ENCODE measurements at places on chromosomes 3 and 15. TPM values are rescaled to one million over a fixed set of nuclear protein-coding genes. Genes with fewer than 3 reads are reported as not detected.

DNA sequence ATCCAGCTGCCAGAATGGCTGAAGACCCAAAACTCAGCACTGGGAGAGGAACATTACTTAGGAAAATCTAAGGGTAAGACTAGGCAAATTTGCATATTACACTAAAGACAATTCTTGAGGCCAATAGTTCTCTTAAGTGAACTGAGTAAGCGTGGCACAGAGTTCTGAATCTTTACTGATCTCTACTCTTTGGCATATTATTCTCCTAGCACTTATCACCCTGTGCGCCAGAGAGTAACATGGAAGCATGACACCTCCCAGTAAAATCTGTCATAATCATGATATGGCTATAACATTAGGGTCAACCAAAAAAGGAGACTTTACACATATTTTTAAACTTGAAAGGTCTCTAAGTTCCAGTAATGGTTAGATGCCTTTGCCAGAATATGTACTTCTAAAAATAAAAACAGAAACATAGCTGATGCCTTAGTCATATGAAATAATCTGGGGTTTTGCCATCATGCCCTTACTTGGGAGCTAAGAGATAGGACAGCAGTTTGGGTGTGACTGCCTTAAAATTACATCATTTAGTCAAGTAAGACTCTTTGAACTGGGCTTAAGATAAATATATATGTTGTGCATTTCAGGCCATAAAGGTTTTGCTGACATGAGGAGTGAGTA lies 290.5 kb downstream of the PLCL2 start:
- DNase-seq: no peak

DNA sequence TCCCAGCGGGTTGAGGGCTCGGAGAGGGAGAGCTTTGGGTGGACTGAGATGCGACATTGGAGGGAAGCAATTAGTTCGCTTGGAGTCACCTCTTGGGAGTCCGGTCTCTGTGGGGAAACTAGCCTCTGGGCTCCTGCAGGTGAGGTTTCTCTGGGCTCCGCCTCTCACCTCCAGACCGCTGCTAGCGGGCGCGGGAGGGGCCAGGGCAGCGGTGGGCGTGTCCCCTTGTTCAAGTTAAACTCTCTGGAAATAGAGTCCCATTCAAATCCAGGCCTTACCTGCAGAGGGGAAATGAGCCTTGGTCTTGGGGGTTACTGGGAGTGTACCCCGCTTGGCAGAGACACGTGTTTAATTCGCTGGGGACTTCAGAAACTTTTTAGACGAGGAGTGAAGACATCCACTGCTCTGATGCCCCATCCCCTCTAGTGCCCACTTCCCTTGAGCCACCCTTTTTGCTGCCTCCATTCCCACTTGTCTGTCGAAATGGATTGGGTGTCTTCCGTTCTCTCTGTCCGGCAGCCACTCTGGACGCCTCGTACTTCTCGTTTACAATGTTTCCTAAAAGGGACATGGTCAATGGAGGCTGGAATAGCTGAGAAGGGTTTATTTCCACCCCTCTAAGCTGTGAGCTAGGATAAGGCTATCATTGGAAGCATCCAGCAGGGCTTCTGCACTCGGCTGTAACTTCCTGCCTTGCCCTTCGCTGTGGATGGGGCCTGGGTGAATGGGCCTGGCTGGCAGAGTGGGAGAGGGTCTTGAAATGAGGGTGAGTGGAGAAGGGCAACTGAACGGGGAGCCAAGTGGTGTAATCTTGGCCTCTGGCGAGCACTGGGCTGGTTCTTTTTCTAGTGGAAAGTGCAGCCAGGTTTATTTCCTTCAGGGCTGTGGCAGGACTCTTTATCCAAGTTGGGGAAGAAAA lies 1.1 kb downstream of the MITF start:
- DNase-seq: no peak

DNA sequence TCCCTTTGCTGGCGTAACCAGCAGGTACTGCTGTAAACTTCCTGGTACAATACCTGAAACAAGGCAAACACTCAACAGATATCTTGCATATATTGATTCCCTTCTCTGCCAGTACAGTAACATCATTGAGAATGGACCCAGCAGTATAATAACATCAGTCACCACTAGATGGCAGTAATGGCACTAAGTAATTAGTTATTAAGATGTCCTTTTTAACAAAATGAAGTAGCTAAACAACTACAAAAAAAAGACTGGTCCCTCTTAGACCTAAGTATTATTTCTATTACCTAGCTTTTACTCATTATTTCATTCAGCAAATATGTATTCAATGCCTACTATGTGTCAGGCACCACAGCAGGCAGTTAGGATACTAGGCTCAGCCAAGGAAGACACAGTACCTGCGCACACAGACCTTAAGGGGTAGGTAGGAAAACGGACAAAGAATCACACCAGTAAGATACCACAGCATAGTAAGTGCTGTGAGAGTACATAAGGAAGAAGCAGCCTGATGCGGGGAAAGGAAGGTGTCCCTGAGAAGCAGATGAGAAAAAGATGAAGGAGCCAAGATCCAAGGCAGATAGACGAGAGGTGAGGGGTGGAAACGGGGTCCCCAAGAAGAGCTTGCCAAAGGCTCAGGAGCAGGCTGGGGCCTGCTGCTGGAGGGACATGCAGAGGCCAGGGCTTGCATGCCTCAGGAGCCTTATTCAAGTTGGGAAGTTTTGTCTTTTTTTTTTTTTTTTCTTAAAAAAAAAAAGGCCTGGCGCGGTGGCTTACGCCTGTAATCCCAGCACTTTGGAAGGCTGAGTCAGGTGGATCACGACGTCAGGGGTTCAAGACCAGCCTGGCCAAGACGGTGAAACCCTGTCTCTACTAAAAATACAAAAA lies 102.7 kb upstream of the CHD2 start:
- DNase-seq: no peak

NMNAT3 gene
- total RNA-seq: 4.9 TPM

DNA sequence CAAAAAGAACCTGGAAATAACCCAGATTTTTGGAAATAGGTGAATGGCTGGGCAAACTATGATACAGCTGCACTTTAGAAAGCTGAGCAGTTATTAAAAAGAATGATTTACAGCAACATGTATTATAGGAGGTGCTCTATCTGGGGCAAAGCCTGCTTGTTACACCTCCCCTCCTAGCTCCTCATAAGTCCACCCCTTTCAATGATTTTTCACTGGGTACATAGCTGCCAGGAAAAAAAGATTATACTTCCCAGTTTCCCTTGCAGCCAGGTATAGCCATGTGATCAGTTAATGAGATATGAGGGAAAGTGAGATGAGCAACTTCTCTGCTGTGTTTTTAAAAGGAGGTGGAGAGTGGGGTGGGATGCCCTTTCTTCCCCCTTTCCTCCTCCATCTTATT lies 97.7 kb downstream of the CHST2 start:
- DNase-seq: no peak

- DNase-seq: no peak
Observed at GRCh38 chr15:60697750-60698149, 218.8 kb upstream of the ICE2 start.

DNA sequence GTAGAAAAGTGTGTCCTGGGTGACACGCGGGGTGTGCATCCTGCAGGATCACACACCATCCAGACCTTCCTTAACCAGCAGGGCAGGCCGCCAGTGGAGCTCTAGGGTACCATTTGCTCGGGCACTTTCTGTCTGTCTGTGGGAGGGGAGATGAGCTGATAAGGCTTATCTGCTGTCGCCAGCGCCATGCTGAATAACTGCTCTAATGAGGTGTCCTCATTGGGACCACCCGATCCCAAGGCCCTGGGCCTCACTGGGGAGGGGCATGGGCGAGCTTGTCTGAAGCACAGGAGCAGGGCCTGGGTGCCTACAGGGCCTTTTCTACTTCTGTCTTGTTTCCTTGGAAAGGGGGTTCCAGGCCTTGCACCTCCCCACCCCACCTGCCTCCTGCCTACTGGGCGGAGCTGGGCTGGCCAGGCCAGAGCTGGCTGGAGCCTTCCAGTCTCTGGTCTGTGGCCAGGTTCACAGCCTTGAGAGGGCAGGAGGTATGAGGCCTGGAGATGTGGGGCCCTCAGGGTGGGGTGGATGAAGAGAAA lies 2.5 kb upstream of the GATA2 start:
- DNase-seq: no peak
